ENCODE measurements at places on chromosomes 1 and 21. TPM values are rescaled to one million over a fixed set of nuclear protein-coding genes. Genes with fewer than 3 reads are reported as not detected.

- H3K27ac ChIP-seq = peak overlapping the region; percentile 72
- H3K4me3 ChIP-seq = no peak overlapping the region
- no peak for DNase-seq
Observed at GRCh38 chr1:201334325-201335173, 42.9 kb downstream of the TNNT2 start.

- H3K27ac ChIP-seq = peak overlapping the region; percentile 51
- H3K4me3 ChIP-seq = no peak overlapping the region
- H3K4me1 ChIP-seq = no peaks in the 10 kb centered on the region
- DNase-seq = no peak
- peaks cover 8% of the 10 kb centered on the region for H3K27me3 ChIP-seq
- H3K36me3 ChIP-seq = no peaks in the 10 kb centered on the region
Observed at GRCh38 chr1:201253906-201254624, 29.2 kb upstream of the PKP1 start.

DNA sequence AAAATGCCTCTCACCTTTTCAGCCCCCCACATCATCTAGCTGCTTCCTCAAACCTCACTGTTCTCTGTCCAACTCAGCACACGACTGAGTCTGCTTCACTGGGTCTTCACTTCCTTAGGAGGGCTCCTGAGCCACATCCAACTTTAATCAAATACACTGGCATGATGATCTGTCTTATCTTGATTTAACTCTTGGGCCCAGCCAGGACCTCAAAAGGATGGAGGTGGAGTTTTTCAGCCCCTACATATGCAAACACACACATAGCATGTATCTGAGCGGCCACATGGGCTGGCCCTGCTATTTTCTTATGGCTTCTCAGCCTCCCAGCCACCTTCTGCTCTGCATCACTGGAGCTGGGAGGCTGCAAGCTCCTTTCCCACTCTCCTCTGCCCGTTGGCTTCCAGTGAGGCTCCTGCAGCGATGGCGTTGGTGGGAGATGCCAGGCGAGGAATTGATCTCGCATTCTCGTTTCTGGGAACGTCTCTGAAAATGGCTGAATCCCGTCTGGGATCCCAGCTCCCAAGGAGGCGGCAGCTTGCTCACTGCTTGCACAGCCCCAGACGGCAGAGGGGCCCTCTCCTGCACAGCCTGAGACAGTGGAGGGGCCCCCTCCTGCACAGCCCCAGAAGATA, 1.8 kb upstream of the PRXL2B start:
- peak overlapping the region; percentile 87 for H3K4me3 ChIP-seq
- peaks cover 8% of the 10 kb centered on the region for H3K4me1 ChIP-seq

DNA sequence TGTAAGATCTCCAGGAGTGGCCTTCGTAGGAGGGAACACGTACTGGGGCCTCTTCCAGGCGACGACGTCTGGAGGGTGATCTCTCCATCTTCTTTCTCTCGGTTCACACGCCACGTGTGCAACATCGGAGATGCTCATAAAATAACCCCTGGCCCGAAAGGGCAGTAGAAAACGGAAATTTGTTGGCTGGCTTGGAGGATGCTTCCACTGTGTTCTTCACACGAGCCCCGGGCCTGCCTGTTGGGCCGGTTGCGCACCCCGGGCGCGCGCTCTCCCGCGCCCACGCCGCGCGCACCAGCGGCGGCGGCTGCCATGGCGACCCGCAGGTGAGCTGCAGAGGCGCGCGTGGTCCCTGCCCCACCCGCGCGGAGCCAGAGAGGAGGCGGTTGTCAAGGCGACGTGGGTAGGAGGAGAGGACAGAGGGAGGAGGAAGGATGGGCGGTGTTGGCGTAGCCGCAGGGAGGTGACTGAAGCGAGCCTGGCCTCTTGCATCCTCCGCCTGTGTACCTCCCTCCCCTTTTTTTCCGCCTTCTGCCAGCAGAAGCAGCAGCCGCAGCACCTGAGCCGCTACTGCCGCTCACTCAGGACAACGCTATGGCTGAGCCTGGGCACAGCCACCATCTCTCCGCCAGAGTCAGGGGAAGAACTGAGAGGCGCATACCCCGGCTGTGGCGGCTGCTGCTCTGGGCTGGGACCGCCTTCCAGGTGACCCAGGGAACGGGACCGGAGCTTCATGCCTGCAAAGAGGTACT, at the start of gene ELAPOR1:
Gene ELAPOR1, plus strand, starts transcription at position 526 of the 752 bp plus-strand sequence. Its CDS starts 69 bp downstream, at position 595.
- H3K27ac ChIP-seq = peak within 1 kb of the TSS; percentile 63
- peaks cover 10% of the 10 kb centered on the region for H3K4me1 ChIP-seq
- H3K36me3 ChIP-seq = no peaks in the 10 kb centered on the region
- H3K27me3 ChIP-seq = peaks cover 87% of the 10 kb centered on the region

GRCh38 chr1:36530791-36531190, 48.1 kb upstream of the CSF3R start:
- no peaks in the 10 kb centered on the region for H3K36me3 ChIP-seq
- no peak overlapping the region for H3K4me3 ChIP-seq
- H3K27me3 ChIP-seq = peaks cover 27% of the 10 kb centered on the region

DNA sequence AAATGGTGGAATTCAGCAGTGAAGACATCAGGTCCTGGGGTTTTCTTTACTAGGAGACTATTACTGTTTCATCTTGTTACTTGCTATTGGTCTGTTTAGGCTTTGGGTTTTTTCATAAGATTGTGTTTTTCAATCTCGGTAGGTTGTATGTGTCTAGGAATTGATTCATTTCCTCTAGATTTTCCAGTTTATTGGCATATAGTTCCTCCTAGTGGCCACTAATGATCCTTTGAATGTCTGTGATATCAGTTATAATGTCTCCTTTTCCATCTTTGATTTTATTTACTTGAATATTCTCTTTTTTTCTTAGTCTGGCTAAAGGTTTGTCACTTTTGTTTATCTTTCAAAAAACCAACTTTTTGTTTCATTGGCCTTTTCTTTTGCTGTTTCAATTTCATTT, 233.0 kb downstream of the RWDD3 start:
- no peak overlapping the region for H3K27ac ChIP-seq
- no peaks in the 10 kb centered on the region for H3K27me3 ChIP-seq
- H3K4me1 ChIP-seq = no peaks in the 10 kb centered on the region
- DNase-seq = no peak
- no peaks in the 10 kb centered on the region for H3K36me3 ChIP-seq

DNA sequence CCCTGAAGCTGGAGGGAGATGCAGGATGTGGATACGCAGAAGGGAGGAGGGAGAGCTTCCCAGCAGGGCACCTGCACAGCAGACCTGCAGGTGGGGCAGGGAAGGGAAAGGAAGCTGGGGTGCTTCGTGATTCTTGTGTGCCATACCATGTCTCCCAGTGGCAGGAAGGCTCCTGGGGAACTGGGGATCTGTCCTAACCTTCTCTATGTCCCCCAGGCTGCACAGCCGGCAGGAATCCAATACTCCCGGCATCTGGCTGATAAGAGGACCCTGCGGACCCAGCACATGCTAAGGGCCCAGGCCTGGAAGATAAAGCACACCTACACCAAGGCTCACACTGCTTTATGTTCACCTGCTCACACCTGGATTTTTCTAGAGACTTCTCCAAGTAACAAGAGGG, 79.4 kb downstream of the ITPKB start:
- no peaks in the 10 kb centered on the region for H3K27me3 ChIP-seq
- no peak overlapping the region for H3K27ac ChIP-seq
- no peaks in the 10 kb centered on the region for H3K36me3 ChIP-seq
- DNase-seq = no peak
- peaks cover 70% of the 10 kb centered on the region for H3K4me1 ChIP-seq
- H3K4me3 ChIP-seq = no peak overlapping the region

DNA sequence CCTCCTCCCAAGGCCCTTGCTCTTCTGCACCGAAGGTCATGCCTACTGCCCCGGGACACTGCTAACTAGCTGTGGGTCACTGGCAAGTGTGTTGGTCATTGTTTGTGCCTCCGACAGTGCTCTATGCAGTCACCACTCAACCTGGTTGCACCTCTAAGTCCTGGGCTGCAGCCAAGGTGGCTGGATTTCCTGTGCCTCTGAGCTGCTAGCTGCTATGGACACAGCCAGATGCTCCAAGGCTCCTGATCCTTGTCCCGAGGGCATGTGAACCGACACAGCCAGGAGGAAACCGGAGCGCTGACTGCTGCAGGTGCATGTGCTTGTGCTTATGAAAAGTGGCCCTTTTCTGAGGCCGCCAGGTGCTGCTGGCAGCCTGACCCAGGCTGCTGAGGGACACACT, 14.7 kb upstream of the SPOCD1 start:
- no peak for DNase-seq
- no peak overlapping the region for H3K27ac ChIP-seq
- H3K36me3 ChIP-seq = no peaks in the 10 kb centered on the region
- no peak overlapping the region for H3K4me3 ChIP-seq
- H3K4me1 ChIP-seq = peaks cover 10% of the 10 kb centered on the region
- peaks cover 7% of the 10 kb centered on the region for H3K27me3 ChIP-seq

DNA sequence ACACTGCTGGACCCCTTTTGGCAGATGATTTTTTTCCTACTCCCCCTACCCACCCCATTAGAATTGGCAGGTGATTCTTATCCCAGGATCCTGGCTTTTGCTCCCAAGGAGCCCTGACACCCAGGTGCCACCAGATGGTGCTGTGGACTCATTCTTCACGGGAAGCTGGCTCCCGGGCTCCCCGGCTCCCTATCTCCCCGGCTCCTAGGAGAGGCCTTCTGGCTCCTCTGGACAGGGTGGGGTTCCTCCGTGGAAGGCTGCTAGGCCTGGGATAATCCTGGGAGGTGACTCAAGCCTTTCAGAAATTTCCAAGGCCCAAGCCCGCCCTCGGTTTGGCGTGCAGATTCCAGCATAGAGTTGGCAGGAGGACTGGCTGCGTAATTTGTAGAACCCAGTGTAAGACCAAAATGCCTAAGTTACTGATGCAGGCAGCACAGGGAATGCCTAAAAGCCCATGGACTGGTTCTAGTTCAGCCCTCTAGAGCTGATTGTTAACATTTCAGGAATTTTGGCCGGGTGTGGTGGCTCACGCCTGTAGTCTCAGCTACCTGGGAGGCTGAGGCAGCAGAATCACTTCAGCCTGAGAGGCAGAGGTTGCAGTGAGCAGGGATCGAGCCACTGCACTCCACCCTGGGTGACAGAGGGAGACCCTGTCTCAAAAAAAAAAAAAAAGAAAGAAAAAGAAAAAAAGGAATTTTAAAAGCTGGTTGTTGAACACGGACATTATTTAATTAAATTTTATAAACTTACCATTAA, 6.8 kb upstream of the BSDC1 start:
- H3K27ac ChIP-seq = peak overlapping the region; percentile 6
- no peaks in the 10 kb centered on the region for H3K27me3 ChIP-seq
- H3K36me3 ChIP-seq = peaks cover 5% of the 10 kb centered on the region
- peaks cover 5% of the 10 kb centered on the region for H3K4me1 ChIP-seq
- DNase-seq = peak; percentile 86
- H3K4me3 ChIP-seq = peak overlapping the region; percentile 68

- H3K4me1 ChIP-seq = peaks cover 34% of the 10 kb centered on the region
- H3K27me3 ChIP-seq = no peaks in the 10 kb centered on the region
- DNase-seq = no peak
- H3K4me3 ChIP-seq = no peak overlapping the region
- no peak overlapping the region for H3K27ac ChIP-seq
Observed at GRCh38 chr1:17670587-17671313, 84.4 kb upstream of the ACTL8 start.

GRCh38 chr1:114218361-114219171, 64.9 kb upstream of the SYT6 start:
- no peak overlapping the region for H3K27ac ChIP-seq
- H3K4me3 ChIP-seq = no peak overlapping the region
- no peak for DNase-seq
- no peaks in the 10 kb centered on the region for H3K4me1 ChIP-seq
- H3K27me3 ChIP-seq = peaks cover 12% of the 10 kb centered on the region

DNA sequence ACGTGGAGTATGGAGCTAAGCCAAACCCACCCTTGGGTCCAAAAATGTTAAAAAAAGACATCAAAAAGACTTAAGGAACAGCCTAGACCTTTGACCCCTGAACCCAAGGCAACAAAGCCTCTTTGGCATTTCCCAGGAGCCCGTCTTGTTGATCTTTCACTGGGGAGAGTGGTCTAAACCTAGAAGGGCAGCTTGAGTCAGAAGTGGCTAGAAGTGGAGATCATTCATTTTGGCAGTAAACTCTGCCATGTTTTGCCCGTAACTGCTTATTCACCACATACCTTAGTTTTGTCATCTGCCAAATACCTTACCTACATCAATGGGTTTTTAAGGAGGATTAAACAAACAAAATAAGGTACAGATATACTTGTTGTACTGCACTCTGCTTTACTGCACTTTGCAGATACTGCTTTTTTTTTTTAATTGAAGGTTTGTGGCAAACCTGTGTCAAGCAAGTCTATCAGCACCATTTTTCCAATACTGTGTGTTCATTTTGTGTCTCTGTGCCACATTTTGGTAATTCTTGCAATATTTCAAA, 1.7 kb upstream of the CTSE start:
- H3K27me3 ChIP-seq = peaks cover 18% of the 10 kb centered on the region
- no peak overlapping the region for H3K27ac ChIP-seq
- DNase-seq = no peak
- H3K36me3 ChIP-seq = no peaks in the 10 kb centered on the region
- H3K4me1 ChIP-seq = peaks cover 14% of the 10 kb centered on the region

DNA sequence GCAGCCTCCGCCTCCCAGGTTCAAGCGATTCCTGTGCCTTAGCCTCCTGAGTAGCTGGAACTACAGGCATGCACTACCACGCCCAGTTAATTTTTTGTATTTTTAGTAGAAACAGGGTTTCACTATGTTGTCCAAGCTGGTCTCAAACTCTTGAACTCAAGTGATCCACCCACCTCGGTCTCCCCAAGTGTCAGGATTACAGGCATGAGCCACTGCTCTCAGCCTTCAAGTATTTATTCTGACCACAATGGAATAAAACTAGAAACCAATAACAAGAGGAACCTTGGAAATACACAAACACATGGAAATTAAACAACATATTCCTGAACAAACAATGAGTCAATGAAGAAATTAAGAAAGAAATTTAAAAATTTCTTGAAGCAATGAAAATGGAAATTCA, 32.7 kb upstream of the DR1 start:
- DNase-seq = no peak
- H3K4me3 ChIP-seq = no peak overlapping the region
- no peaks in the 10 kb centered on the region for H3K27me3 ChIP-seq
- H3K27ac ChIP-seq = no peak overlapping the region

AUNIP gene
- total RNA-seq = 7.2 TPM

APOBEC4 gene
- not detected for total RNA-seq

FNDC10 gene
- 9.3 TPM for total RNA-seq

TXNDC12 gene
- 61.3 TPM for total RNA-seq

TIAM1 gene
- total RNA-seq = 49.3 TPM

CNR2 gene
- not detected for total RNA-seq

CENPS gene
- 17.8 TPM for total RNA-seq

ANKRD34A gene
- 0.94 TPM for total RNA-seq

COG2 gene
- 37.9 TPM for total RNA-seq

ARTN gene
- total RNA-seq = 7.2 TPM

GJB5 gene
- total RNA-seq = 7.5 TPM

ADAM30 gene
- total RNA-seq = not detected

All from type B pancreatic cell (in vitro differentiated cells).